ENCODE measurements at places on chromosomes 11 and 22. TPM values are rescaled to one million over a fixed set of nuclear protein-coding genes. Genes with fewer than 3 reads are reported as not detected.
A peak's percentile ranks its signal among the peaks of the same experiment; 100 is the strongest.

DNA sequence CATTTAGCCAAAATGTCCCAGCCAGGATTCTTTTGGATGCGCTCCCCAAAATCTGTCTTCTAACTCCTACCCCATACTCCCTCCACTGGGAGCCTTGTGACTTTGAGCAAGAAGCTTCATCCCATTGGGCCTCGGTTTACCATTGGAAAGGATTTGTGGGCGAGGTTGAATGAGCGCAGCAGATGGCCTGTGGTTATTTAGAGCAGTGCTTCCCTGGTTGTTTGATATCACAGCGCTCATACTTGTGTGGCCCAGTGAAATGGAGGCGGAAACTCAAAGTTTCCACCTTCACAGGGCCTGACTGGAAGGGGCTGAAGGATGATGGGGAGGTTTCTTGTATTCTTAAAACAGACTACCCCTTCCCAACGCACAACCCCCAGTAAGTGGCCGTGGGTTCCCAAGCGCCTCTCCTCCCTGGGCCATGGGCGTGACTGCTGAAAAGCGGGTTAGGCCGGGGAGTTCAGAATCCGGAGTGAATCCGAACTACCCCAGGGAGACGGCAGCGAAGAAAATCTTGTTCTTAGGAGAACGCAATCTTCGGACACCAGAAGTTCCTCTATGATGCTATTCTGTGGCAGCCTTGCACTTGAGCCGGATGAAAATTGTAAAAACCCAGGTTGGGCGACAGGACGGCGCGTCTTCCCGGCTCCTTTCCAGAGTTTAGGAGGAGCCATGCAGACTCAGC is 1.2 kb upstream of the ATF4 start:
- no peak for DNase-seq

SCGB1A1 gene
- total RNA-seq: not detected

- DNase-seq: peak; percentile 17
These were observed 28.8 kb downstream of the YAP1 start for GRCh38 chr11:102139081-102139498.

DNA sequence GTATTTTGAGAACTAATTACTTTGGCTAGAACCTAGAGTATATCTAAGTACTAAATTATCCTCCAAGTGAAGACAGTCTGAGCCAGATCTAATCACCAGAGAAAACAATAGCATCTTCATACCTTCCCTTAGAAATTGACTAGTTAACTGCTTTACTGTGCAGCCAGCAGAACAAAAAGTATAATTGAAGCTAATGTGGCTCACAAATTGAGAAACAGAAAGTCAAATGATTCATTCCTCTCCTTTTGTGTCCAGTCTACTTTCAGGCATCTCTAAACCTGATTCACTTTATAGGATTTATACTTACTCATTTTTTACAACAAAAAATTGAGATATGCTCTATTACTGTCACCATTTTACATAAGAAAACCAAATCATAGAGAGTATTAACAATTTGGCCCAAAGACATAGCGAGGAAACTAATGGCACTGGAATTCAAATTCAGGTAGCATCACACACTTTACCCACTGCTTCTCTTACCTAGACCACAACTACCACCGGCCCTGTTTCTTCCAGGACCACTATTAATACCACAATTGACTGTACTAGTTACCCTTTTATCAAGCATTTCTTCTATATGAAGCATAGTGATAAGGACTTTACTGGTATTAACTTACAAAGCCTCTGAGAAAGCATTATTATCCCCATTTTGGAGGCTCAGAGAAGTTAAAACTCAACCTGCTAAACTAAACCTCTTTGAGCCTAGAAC is 1402.6 kb upstream of the TENM4 start:
- DNase-seq: no peak

PNPLA5 gene
- not detected for total RNA-seq

SAC3D1 gene
- 19.6 TPM for total RNA-seq

IGSF9B gene
- total RNA-seq: 162 TPM

GRCh38 chr11:116328391-116328790 is 444.4 kb downstream of the BUD13 start:
- DNase-seq: no peak
